Right renal pelvis (tissue), 4 donors: ENCODE measurements at places on chromosomes 12 and 14.

DNA sequence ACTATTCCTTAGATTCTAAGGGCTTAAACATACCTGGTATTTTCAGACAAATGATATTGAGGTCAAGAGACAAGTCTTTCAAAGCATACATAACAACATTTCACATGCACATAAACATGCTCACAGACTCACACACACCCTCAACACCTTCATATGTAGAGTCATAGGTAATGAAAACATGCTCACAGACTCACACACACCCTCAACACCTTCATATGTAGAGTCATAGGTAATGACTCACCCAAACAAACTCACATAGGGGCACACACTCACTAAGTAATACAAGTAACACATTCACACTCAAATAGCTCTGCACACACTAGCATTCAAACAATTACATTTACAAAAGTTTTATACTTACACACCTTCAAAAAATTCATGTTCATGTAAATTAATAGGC is 975.5 kb downstream of the TMEM121 start:
- DNase-seq = no peak

DNA sequence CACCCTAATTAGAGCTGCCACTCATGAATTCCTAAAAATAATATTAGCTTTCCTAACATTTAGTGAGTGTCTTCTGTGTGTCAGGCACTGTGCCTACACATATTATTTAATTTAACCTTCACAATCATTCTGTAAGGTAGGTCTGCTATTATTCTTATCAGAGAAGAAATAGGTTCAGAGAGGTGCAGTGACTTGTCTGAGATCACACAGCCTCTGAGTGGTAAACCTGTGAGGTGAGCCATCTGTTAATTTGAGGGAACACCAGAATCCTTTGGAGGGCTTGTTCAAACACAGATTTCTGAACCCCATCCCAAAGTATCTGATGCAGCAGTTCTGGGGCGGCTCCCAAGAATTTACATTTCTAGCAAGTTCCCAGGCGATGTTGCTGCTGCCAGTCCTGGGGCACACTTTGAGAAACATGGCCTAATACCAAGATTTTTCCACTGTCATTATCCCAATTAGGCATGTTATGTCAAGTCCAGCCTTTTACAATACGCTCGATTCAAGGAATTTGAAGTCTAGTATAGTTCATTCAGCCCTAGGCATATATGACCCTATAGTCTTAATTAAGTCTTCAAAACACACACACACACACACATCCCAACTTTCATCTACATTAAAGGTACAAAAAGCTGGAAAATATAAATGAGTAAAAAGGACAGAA is 19.9 kb upstream of the COX6A1 start:
- DNase-seq = no peak

DNA sequence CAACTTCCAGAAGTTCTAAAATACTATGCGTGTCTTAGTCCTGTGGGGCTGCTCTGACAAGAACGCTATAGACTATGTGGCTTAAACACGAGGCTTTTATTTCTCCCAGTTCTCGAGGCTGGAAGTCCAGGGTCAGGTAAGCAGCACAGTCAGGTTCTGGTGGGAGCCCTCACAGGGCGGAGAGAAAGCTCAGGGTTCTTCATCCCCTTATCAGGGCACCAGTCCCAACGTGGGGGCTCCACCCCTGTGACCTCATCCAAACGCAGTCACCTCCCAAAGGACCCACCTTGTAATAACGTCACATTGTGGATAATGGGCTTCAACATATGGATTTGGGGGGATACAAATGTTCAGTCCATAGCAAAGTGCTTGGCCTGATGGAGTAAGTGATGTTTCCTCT is 37.1 kb upstream of the TC2N start:
- DNase-seq = no peak

DNA sequence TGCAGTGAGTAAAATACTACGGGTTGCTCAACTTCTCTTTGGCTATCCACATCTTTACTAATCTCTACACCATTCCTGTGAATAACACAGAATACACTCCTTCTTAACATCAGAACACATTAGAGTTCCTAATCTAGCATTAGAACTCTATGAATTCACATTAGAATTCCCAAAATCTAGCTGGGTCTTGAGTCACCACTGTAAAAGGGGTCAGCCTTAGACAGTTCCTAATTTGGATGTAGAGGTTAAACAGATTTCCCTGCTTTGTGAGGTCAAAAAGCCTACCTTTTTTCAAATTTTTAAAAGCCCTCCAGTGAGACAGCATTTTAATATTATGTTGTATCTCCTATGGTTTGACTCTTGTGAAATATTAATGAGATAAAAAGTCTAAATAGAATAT is 7.4 kb downstream of the HNRNPC start:
- DNase-seq = no peak

DNA sequence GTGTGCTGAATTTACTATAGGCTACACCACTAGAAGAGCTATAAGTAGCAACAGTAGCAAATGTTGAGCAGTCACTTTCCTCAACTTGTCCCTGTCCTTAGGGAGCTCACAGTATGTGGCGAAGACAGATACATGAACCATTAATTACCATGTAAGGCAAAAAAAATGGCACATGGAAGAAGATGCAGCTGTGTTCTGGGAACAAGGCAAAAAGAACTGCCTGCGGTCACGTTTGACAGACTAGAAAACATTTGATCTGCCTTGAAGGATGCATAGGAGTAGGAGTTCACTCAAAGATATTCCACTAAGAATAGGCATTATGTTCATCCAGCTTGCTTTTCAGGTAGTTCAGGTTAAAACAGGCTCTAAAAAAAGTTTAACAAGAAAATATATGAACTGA is 46.5 kb upstream of the IFNG-AS1 start:
- no peak for DNase-seq

DNA sequence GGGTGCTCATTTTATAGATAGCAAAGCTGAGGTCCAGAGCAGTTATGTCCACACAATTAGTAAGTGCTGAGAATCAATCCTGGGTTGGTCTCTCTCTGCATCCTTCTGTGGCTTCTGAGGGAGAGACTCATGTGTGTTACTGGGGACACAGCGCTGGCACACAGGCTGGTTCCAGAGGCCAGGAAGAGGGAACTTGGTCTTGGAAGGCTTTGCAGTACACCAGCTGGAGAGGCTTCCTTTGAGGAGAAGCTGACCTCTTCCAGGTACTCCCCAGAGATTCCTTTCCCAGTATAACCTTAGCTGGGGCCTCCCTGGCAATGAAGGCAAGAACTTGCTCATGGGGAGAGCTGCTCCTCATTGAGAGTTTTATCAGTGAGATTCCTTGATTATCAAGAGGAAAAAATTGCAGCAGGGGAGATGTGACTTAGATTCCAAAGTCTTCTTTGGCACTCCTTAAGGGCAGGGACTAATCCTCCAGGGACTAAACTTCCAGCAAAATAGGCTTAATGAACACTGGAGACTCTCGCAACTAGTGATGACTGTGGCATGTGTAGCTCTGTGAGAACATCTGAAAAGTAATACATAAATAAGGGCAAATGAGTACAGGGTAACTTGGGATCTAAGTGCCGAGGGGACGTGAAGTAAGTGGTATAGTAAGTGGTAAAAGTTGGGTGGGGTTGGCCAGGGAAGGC is 13.9 kb upstream of the KRT80 start:
- DNase-seq = no peak

DNA sequence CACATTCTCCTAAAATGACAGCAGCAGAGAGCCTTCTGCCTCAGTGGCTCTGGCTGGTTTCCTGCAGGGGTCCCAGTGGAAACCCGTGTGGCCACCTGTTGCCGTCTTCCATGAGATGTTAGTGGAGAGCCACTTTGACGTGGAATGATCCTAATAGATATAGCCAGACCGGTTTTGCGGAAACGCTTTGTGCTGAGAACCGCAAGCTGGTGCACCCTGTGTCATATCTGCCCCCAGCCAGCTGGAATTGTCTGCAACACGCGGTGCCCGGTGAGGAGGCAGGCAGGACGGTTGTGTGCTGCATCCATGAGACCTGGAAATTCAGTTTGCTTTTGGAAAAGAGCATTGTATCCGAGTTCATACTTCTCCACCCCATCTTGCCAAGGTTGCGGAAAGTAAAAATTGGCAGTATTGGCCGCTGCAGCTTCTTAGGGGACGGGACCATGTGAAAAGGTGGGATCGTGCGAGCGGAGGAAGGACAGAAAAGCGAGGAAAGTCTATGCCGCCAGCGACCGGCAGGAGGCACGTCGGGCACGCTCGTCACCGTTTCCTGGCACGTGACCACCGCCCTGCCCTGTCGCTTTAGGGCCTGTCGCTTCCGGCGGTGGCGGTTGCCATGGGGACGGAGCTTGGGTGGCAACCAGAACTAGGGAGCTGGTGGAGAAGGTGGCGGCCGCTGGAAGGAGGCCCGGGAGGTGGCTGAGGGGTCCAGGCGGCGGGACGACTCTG is at the start of gene CFAP251:
Gene CFAP251 (plus strand): TSS at position 643 of the 729 bp plus-strand sequence. CDS start 2,714 bp downstream, outside the sequence.
- peak; percentile 92 for DNase-seq

DNA sequence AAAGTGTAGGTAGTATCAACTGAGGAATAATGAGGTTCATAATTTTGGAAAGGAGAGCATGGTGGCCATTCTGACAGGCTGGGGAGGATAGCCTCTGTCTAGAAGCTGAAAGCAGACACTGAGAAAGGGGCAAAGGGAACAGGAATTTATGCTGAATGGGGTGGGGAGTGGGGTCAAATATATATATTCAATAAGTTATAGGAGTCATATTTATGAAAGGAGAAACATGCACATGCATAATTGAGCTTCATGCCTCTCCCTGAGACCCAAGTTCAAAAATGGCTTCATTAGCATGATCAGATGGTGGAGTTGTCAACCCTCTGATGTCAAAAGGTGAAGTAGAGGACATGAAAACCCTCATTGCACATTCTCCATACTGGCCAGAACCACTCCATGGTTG is 33.9 kb upstream of the ARID2 start:
- DNase-seq = no peak

- DNase-seq = no peak
These were observed 32.7 kb upstream of the USP44 start for GRCh38 chr12:95583933-95584332.

DNA sequence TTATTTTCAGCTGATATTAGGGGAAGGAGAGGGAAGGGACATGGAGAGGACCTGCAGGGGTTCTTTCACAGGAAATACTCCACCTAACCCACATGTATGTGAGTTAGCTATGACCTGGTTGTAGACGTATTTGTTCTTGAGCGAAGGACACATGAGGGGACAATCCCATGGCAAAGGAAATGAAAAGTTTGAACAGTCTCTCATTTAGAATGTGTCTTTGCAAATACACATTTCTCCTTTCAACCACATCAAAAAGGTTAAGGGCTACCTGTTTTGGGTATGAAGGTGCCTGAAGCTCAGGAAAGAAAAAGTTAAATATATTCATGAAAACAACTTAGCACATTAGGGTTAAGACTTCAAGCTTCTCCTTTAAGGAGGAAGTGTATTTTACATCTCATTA is 7.4 kb downstream of the PYGL start:
- no peak for DNase-seq

- no peak for DNase-seq
These were observed 33.1 kb downstream of the IRF2BPL start for GRCh38 chr14:76995279-76996035.

- no peak for DNase-seq
These were observed 98.9 kb upstream of the HMGA2 start for GRCh38 chr12:65725376-65725775.

- DNase-seq = no peak
These were observed 14.1 kb downstream of the DRAM1 start for GRCh38 chr12:101891462-101891971.

DNA sequence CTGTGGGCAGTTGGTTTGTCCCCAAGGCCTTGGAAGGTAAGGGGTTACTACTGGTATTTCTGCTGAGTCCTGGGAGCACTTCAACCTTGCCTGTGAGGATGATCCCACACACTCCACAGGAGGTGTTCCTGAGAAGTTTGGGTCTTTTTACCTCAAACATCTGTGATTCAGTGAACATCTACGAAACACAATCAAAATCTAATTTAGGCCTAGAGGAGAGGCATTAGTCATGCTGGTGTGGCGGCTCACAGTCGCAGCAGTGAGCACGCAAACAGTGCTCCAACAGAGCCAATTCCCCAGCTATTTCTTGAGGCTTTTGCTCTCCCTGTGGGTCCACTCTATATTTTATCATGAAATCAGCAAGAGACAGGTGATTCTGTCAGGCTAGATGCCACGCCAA is 107.6 kb downstream of the APAF1 start:
- no peak for DNase-seq

DNA sequence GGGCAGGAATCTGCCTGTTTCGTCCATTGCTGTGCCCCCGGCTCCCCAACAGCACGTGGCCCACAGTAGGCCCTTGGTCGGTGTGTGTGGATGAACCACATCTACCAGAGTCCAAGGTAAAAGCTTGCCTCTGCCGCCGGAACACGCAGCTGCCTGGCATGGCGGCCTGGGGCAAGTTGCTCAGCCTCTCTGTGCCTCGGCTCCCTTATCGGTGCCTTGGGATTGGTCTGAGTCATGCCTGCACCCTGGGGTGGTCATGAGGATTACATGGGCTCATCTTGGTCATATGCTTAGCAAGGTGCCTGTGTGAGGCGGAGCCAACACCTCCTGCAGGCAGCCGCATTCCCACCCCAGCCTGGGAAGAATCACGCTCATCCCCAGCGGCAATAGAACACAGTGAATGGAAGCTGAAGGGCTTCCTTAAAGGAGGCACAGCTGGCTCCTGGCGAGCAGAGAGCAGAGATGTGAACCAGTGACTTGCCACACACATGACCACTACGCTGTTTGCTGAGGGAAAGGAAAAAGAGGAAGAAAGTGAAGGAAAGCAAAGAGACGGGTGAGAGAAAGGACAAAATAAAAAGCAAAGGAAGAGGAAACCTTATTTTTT is 5.5 kb upstream of the SCARB1 start:
- DNase-seq = no peak

- no peak for DNase-seq
These were observed 608.5 kb downstream of the TMEM121 start for GRCh38 chr14:106134886-106135285.

DNA sequence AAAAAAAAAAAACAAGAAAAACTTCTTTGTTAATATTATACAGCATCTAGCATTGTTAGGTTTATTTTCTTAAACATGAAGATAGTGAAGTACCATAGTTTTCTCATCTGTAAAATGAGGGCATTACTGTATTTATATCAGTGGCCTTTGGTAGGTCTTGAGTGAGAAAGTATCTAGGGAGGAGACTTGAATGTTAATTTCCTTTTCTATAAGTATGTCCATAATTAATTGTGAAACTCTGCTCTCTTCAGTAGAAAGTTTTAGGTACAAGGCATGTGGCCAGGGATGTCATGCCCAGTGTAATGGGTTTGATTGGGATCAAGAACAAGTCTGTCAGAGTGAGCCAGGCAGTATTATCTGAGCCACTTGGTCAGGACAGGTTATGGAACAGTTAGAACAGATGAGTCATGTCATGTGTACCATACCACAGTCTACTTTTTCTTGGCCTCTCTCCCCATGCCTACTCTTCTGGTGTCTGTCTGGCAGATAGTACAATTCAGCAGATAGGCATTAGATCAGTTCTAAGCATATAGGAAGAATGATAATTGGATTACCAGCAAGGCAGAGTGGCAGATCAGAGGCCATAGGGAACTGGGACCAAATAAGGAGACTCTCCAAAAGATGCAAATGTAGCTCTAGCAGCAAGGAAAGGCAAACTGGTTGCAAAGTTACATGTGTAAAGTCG is 30.4 kb downstream of the FBXO34 start:
- no peak for DNase-seq

GRCh38 chr12:72829838-72830237 is 557.7 kb downstream of the TRHDE start:
- no peak for DNase-seq

- no peak for DNase-seq
These were observed 2.4 kb downstream of the CKB start for GRCh38 chr14:103520269-103520656.

GRCh38 chr12:43210485-43211192 is 341.4 kb downstream of the ADAMTS20 start:
- no peak for DNase-seq
